ENCODE measurements at places on chromosomes 3 and 15.

- no peak for DNase-seq
These were observed 2.4 kb upstream of the ADGRG7 start for GRCh38 chr3:100606894-100607512.

DNA sequence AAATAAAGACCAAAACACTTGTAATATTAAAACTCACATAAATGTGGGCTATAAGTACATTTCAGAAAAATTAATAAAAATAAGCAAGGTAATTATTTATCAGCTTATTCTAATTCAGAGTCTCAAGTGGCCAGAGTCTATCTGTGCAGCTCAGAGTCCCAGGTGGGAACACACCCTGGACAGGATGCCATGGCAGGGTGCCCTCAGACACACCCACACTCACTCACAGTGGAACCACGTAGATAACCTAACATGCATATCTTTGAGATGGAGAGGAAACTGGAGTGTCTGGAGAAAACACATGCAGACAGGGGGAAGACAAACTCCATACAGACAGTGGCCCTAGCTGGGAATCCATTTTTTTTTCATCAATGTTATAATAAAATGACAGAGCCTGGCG, 37.2 kb downstream of the FSIP1 start:
- DNase-seq = no peak

- DNase-seq = no peak
These were observed 18.8 kb downstream of the TMEM207 start for GRCh38 chr3:190430906-190431305.

DNA sequence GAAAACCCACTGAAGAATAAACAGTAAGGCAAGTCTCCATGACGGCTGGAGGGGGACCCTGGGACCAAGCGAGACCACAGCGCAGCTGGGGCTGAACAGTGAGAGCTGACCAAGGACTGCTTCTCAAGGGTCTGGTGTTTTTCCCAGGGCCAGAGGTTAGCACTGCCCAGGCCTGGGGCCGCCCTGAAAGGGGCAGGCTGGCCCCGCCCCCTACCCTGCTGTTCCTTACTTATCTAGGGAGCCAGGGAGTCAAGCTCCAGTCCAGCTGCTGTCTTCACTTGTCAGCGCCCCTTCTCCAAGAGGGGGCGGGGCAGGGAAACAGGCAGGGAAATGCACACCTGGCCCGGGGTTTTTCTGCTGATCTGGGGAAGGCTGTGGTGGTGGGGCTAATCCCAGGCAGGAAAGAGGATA, 51.6 kb upstream of the HACD2 start:
- no peak for DNase-seq

GRCh38 chr15:33218071-33218491, 23.6 kb upstream of the FMN1 start:
- DNase-seq = no peak

DNA sequence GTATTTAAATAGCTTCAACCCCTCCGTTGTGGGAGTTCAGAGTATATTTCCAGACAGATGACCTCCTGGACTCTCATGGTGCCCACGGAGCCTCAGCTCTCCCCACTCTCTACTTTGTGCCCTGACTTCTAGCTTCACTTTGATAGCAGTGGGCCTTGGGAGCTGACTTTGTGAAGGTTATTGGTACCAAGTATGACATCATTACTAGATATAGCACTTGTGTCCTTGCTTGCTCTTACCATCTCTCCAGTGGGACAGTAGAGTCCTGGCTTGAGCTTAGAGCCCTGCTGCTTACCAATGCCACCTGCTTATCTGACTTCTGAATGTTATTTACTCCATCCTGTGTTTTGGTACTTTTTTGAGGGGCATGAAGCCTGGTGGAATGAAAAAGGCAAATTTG, 53.4 kb downstream of the PPM1L start:
- DNase-seq = no peak

DNA sequence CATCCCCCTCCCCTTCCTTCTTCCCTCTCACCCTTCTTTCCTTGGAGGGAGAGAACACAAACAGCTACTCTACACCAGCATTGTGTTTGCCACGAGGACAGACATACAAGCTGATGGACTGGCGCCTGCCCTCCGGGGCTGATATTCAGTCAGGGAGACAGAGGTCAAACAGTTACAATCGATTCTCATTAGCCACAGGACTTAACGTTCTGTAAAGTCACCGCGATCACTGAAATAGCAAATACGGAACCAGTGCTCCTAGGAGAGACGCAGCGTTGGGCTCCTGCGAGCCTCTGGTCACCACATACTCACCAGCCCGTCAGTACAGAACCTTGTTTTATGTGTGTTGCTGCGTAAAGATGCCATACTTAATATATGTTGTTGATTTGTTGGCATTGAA, 108.8 kb downstream of the LRRK1 start:
- DNase-seq = no peak

- no peak for DNase-seq
These were observed 60.1 kb downstream of the KY start for GRCh38 chr3:134590766-134591165.

DNA sequence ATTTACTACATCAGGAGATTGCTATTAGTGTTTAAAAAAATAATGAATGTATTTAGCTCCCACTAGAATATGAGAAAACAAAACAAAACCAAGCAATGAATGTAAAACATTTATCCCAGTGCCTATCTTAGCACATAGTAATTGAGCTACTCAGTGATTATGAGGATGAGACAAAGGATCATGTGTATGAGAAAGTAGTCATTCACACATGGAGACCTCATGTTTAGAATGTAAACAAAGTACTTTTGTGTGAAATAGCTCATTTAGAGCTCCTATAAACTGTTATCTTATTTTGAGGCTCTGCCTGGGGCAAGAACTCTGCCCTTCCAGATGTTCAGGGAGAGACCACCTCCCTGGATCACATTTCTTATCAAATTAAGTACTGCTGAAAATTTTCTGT, 236.8 kb downstream of the LRRN1 start:
- DNase-seq = no peak

- no peak for DNase-seq
These were observed 58.2 kb downstream of the FGD5 start for GRCh38 chr3:14876921-14877333.

- DNase-seq = no peak
These were observed 81.5 kb downstream of the CSNK1G1 start for GRCh38 chr15:64274341-64274950.

DNA sequence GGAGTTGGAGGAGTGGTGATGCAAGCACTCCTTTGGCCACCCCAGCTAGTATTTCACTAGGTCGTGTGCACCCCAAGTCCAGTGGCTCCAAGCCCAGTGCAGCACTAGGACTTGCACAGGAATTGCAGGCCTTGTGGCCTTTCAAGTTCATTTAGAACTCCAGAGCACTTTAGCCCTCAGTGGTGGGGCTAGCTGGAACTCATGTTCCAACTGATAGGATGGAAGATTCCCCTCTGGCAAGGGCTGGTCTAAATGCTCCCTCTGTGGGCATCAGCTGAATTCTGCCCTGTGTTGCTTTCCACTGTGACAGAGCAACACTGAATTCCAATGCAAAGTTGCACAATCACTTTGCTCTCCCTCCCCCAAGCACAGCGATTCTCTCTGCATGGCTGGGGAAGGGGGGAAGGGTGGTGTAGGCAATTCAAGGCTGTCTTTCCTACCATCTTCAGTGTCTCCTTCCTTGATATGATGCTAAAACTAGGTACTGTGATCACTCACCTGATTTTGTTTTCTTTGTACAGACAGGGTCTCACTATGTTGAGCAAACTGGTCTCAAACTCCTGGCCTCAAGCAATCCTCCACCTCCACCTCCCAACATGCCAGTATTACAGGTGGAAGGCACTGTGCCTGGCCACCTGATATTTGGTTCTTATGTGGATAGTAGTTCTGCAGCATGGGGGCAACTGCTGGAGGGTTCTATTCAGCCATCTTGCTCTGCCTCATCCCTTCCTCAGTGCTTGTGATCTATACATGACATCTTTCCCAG, 10.3 kb downstream of the USF3 start:
- DNase-seq = no peak

- no peak for DNase-seq
These were observed 37.1 kb upstream of the IL12A start for GRCh38 chr3:159951540-159951939.

GRCh38 chr3:114893361-114893760, 253.7 kb downstream of the ZBTB20 start:
- DNase-seq = no peak

GRCh38 chr3:197533927-197534725, 21.6 kb downstream of the BDH1 start:
- DNase-seq = no peak

GRCh38 chr3:100002599-100003350, 111.5 kb downstream of the FILIP1L start:
- DNase-seq = no peak

- peak; percentile 65 for DNase-seq
These were observed 164.5 kb downstream of the XXYLT1 start for GRCh38 chr3:195106418-195106906.

DNA sequence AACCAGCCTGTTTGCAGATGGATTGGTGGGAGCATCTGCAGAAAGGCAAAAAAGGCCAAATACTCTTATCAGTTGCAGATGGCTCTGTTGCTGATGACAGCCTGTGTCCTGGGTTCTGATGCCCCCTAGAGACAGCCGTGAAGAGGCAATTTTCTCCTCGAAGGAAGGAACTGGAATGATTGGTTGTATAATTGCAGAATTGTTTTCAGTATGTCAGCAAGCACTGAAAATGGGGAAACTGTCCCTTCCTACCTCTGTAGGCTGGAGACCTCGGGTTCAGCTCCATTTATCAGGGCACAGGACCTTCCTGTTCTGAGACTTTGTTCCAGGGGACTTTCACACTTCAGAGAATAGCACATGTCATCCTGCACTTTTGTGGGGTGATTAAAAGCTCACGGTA, 103.0 kb downstream of the PGPEP1L start:
- DNase-seq = no peak

DNA sequence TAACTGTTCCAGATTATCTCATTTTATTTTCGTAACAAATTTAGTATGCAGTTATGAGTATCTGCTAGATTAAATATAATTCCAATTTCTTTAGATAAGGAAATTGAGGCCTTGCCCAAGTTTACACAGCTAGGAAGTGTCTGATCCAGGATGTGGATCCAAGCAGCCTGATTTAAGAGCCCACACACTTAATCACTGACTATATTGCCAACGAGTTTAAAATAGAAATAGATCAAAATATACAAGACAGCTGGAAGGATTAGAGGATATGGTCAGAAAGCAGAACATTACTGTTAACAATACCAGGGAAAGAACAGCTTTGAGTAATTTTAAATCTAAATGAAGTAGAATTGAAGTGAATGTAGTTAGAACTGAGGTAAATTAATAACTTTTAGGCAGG, 215.2 kb downstream of the C3orf38 start:
- DNase-seq = no peak

- no peak for DNase-seq
These were observed 46.8 kb downstream of the CYP11A1 start for GRCh38 chr15:74320352-74321247.

- DNase-seq = no peak
These were observed 29.3 kb downstream of the GRK7 start for GRCh38 chr3:141792495-141792894.

DNA sequence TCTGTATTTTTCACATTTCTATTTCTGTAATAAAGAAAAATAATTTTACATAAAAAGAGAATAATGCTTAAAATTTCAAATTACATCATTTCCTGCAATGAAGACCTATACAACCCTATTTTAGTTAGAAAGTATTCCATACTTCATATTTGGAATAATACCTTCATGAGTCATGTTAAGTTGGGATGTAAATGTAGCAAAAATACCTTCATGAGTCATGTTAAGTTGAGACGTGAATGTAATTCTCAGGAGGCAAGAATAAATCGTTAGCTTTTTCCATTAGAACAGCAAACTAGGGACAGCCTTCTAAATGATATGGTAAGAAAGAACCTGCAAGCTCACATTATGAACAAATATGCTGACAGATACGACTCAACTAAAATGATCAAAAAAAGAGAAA, 91.9 kb downstream of the NAALADL2 start:
- DNase-seq = no peak

Data from stimulated activated CD4-positive, alpha-beta T cell treated with anti-CD3 and anti-CD28 coated beads, Interleukin-15, amount 100 ng/mL, for 1 hour (primary cell).